Aorta (tissue), 5 donors: ENCODE measurements at places on chromosomes 13 and 19. TPM values are rescaled to one million over a fixed set of nuclear protein-coding genes. Genes with fewer than 3 reads are reported as not detected.

GRCh38 chr19:9966448-9966847 lies 30.1 kb upstream of the OLFM2 start:
- no peak for DNase-seq

GRCh38 chr13:105830821-105831220 lies 704.6 kb downstream of the EFNB2 start:
- DNase-seq, result no peak

- no peak for DNase-seq
These were observed 169.4 kb downstream of the B3GLCT start for GRCh38 chr13:31369213-31369612.

CD70 gene
- not detected for polyA plus RNA-seq

DNA sequence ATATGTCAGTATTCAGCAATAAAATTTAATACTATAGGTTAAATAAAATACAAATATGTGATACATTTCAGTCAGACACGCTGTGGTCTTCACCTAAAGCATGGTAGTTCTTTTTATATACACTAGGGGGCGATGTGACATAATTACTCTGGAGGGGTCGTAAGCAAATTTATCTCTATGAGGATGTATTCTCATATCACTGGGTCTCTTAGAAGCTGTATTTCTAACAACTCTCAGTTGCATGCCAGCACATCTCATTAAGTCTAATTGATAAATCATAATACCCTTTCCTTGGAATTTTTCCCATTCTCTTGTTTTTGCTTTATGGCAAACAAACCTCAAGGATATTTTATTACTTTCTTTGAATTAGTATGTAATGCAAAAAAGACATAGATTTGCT lies 3.9 kb upstream of the PCDH17 start:
- no peak for DNase-seq

- DNase-seq, result no peak
These were observed 55.1 kb upstream of the STARD13 start for GRCh38 chr13:33340631-33341030.

DNA sequence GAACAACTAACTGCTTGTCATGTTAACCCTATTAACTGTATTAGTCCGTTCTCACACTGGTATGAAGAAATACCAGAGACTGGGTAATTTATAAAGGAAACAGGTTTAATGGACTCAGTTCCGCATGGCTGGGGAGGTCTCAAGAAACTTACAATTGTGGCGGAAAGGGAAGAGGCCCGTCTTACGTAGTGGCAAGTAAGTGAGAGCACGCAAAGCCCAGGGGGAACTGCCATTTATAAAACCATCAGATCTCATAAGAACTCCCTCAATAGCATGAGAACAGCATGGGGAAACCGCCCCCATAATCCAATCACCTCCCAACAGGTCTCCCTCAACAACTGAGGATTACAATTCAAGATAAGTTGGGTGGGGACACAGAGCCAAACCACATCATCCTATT lies 34.7 kb downstream of the PHF11 start:
- DNase-seq, result no peak

ATP8A2 gene
- polyA plus RNA-seq, result not detected

- DNase-seq, result no peak
These were observed 6.9 kb downstream of the IRF2BP1 start for GRCh38 chr19:45879055-45879454.

ICAM4 gene
- polyA plus RNA-seq, result not detected
